ENCODE measurements at places on chromosomes 4 and X. TPM values are rescaled to one million over a fixed set of nuclear protein-coding genes. Genes with fewer than 3 reads are reported as not detected.

DNA sequence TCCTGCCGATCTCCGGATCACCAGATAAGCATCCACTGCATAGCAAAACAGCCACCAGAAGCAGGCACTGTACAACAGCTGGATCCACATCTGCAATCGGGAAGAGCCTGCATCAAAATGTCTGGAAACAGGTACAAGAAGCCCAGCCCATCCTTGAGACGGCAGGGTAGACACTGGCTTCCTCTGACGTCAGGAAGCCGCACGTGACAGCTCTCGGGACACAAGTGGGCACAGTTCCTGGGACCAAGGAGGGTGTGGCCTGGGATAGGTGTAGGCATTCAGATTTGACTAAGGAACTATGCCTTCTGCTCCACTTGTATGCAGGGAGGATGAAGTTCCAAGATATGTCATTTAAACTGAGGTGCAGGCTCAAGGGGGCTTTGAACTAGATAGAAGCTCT is 6.3 kb downstream of the GPR143 start:
- DNase-seq: no peak

DNA sequence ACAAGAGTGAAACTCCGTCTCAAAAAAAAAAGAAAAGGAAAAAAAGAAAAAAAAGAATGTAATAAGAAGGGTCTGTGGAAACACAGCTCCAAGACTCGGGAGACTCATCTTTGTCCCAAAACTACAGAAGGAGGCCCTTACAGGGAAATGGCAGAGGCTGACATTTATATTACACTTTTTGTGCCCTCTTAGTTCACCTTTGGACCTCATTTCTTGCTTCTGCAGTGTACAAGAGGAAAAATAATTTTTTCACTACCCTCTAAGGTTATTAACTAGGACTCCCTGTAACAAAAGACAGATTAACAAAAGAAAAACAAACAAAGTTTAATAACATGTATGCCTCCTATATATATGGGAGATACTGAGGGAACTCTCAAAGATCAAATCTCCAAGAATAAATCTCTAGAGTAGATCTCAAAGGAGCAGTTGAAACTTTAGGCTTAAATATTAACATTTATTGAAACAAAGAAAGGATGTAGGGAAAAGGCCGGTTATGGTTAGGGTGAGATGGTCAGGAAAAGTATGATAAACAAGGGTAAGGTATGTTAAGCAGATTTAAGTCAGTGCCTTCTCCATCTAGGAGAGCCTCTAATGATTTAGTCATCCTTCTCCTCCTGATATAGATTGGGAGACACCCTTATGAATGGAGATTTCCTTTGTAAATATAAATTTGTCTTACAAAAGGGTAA is 121.3 kb upstream of the JADE1 start:
- no peak for DNase-seq

GRCh38 chr4:104138116-104138515 is 356.6 kb downstream of the CXXC4 start:
- no peak for DNase-seq

- DNase-seq: no peak
Observed at GRCh38 chrX:1248331-1249061, 20.1 kb upstream of the CSF2RA start.

HDX gene
- 6.0 TPM for total RNA-seq

DNA sequence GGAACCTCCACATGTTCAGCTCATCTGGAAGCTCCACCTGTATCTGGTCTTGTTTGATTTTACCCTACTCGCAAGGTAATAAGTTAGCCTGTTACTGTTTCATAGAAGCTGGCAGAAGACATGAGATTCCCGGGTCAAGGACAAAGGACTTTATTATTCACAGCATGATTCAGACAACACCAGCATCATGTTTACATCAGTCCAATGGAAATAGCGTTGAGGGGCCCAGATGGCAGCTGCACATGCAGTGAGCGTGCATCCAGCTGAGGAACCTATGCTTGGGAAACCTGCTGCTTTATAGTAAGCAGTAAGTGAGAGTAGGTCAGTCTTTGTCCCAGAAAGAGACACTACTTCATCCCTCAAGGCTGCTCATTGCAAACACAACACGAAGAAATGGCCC is 19.8 kb downstream of the TSPAN5 start:
- no peak for DNase-seq

DNA sequence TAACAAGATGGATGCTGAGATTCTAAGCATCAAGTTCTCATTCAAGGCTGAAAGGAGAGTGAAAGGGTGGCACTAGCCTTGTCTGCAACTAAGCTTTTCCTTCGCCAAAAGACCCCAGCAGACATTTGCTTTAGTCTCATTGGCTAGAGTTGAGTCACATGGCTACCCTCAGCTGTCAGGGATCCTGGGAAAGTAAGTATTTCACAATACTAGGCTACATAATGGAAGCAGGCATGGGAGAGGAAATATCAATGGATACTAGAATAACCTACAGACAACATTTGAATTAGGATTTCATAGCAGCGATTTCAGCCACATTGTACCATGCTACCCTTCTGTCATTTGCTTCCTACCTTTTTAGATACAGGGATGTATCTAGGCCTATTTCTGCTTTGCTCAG is 29.1 kb downstream of the MAOA start:
- DNase-seq: no peak

- no peak for DNase-seq
Observed at GRCh38 chr4:160514126-160514525, 1411.2 kb downstream of the RAPGEF2 start.

- no peak for DNase-seq
Observed at GRCh38 chrX:25207803-25208475, 192.2 kb upstream of the ARX start.

Measured in mucosa of gallbladder (tissue), 1 donor.